ENCODE measurements at places on chromosomes 11 and 22.

GRCh38 chr11:73396985-73397384 lies 20.8 kb downstream of the RELT start:
- no peak for DNase-seq

DNA sequence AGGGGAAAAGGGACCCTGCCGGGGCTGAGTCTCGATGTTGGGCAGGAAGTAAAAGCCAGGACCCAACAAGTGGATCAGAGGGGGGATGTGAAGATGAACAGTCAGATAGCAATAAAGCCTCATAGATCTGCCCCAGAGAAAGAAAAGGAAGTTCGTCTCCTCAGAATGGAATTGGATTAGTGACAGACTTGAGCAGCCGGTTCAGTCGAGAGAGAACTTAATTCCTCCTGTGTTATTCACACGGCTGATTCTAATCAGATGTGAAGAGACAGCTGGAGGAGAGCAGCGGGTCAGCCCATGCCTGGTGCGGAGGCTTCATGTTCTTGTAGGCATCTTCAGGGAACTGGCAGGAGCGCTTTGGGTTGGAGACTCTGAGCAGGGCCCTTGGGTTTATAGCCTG lies 29.3 kb upstream of the CABP7 start:
- no peak for DNase-seq

GRCh38 chr11:82176365-82176764 lies 557.3 kb downstream of the FAM181B start:
- no peak for DNase-seq

GRCh38 chr22:37281646-37282384 lies 493 bp upstream of the CYTH4 start:
- DNase-seq, result no peak

- DNase-seq, result no peak
These were observed 9.9 kb downstream of the LRRC4C start for GRCh38 chr11:41449483-41450050.

DNA sequence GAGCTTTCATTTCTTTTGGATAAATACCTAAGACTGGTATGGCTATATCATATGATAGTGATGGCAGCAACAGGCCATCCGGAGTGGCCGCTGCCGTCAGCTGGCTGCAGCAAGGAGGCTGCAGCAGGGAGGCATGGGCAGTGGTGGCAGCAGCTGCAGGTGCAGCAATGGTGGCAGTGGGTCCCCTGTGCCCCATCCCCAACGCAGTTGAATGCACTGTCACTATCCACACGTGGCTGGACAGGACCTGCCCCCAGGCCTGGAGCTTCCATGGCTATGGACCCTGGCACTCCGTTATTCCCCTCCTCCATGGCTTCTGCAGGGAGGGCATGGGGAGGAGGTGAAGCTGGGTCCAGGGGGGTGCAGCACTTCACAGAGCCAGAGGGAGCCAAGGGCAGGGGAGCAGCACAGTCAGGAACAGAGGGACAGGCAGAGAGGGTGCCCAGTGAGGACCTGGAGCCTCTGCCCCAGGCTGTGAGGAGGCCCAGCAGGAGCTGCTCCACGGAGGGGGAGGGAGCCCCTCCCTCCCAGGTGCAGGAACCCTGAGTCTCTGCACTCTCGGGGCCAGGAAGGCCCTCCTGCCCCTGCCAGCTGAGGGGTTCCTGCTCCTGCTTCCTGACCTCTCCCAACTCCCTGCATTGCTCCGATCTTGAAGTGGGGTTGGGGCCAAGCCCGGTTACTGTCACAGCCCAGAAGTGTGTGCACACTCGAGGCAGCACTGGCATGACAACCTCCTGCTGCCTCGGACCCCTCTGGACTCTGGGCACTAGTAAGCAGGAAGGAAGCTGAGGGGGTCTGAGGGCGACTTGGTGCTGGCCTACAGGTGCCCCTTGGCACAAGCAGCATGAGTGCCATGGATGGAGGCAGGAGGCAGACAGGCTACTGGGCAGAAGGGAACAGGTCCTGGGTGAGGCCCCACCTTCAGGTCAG lies 466.3 kb downstream of the GUCY1A2 start:
- no peak for DNase-seq

GRCh38 chr11:63814383-63814736 lies 1.1 kb downstream of the SPINDOC start:
- no peak for DNase-seq

DNA sequence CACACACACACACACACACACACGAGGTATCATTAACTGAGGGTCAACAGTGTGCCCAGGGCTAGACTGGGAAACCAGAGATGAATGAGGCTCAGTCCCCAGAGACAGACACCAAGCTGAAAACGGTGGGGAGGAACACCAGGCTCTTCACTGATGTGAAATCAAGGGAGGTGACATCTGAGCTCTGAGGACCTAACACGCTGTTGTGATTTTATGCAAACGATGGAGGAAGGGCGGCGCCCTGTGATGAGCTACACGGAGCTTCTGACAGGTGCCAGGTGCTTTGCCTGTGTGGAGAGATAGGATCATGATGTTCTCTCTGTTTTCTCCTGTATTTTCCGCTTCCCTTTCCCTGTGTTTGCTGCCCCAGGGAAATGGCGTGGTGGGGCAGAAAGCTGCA lies 6.5 kb upstream of the CYB5R3 start:
- no peak for DNase-seq
